ENCODE measurements at places on chromosomes 4 and X. TPM values are rescaled to one million over a fixed set of nuclear protein-coding genes. Genes with fewer than 3 reads are reported as not detected.

GRCh38 chrX:130296743-130297142 lies 28.0 kb upstream of the ZNF280C start:
- DNase-seq: no peak
- H3K4me3 ChIP-seq: no peak overlapping the region
- no peak overlapping the region for H3K27ac ChIP-seq
- H3K27me3 ChIP-seq: no peaks in the 10 kb centered on the region
- H3K36me3 ChIP-seq: no peaks in the 10 kb centered on the region

- H3K4me1 ChIP-seq: no peaks in the 10 kb centered on the region
- H3K27ac ChIP-seq: no peak overlapping the region
- no peak overlapping the region for H3K4me3 ChIP-seq
- no peaks in the 10 kb centered on the region for H3K36me3 ChIP-seq
Measured at GRCh38 chrX:49838374-49838773, 9.3 kb downstream of the PAGE4 start.

DNA sequence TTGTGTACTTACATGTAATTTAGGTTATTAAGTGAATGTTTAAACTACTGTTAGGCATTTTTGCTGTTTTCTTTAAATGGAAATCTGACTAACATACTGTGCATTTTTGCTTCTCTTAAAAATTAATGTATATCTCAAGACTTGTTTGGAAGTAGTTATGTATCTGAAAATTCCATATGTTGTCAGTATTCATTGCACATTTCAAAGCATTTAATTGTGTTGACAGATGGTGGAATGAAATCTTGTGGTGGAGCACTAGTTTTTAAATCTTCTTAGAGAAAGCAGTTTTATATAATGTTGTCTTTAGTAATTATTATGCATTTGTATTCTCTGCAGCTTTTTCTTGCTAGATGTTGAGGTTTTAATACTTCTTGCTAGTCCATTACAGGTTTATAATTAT lies 71.5 kb upstream of the MSANTD1 start:
- H3K4me3 ChIP-seq: no peak overlapping the region
- no peak overlapping the region for H3K27ac ChIP-seq
- H3K27me3 ChIP-seq: no peaks in the 10 kb centered on the region
- H3K4me1 ChIP-seq: no peaks in the 10 kb centered on the region
- H3K36me3 ChIP-seq: peaks cover 78% of the 10 kb centered on the region
- DNase-seq: no peak

DNA sequence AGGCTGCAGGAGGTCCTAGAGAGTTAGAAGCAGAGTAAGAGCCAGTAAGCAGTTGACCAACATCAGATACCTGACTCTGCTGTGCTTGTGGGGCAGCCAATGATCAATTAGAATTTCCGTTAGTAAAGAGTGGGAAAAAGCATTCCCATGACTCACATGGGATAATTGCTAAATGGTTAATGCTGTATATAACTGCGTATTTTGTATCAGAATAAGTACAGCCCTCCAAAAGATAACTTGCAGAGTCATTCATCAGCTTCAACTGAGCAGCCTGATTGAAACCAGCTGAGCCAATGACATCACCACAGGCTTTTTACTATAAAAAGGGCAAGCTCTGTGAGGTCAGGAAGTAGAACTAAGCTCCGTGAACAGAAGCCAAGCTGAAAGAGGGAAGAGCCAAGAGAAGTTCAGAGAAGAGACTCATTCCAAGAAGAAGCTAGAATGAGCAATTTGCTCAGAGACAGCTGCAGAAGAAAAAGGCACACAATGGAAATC lies 67.9 kb downstream of the PPP3CA start:
- H3K27me3 ChIP-seq: no peaks in the 10 kb centered on the region
- no peak overlapping the region for H3K27ac ChIP-seq
- DNase-seq: peak; percentile 68
- no peak overlapping the region for H3K4me3 ChIP-seq
- H3K36me3 ChIP-seq: no peaks in the 10 kb centered on the region

DNA sequence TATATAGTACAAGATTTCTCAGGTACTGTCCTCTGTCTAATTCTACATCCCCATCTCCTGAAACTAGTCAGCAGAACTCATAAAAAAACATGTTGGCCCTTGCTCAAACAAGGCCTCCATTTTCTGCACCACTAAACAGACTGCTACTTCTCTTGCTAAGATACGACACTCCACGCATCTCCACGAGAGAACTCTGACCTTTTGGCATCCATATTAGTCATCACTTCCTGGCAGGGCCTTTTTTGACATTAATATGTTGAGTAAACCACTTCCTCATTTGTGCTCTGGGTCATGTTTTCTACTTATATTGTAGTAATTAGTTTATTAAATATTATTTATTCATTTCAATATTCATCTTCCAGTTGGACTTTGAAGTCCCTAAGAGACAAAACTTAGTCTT lies 65.6 kb downstream of the DCAF8L1 start:
- H3K27ac ChIP-seq: no peak overlapping the region
- DNase-seq: no peak
- no peaks in the 10 kb centered on the region for H3K4me1 ChIP-seq
- H3K27me3 ChIP-seq: no peaks in the 10 kb centered on the region
- no peaks in the 10 kb centered on the region for H3K36me3 ChIP-seq
- H3K4me3 ChIP-seq: no peak overlapping the region

DNA sequence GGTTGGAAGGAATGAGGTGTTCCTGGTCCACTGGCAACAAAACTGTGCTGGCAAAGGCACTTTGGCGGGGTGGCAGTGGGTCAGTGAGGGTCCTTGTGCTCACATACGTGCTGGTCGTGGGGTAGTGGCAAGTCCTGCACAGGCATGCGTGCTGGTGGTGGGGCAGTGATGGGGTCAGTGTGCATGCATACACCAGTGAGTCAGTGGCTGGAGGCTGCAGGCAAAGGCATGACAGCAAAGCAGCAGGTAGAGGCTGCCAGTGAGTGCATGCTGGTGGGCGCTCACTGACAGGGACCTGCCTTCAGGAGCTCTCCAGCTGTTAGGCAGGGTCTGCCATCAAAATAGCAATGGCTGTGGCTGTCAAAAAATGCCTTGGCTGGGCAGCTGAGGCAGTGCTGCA lies 42.1 kb downstream of the TMPRSS11E start:
- H3K36me3 ChIP-seq: no peaks in the 10 kb centered on the region
- H3K4me3 ChIP-seq: no peak overlapping the region
- no peaks in the 10 kb centered on the region for H3K27me3 ChIP-seq
- H3K4me1 ChIP-seq: no peaks in the 10 kb centered on the region
- DNase-seq: no peak

GRCh38 chr4:25753239-25753638 lies 97.6 kb downstream of the SLC34A2 start:
- no peaks in the 10 kb centered on the region for H3K36me3 ChIP-seq
- H3K4me3 ChIP-seq: no peak overlapping the region
- H3K27me3 ChIP-seq: no peaks in the 10 kb centered on the region
- H3K27ac ChIP-seq: no peak overlapping the region

GRCh38 chrX:113980953-113981352 lies 602.9 kb upstream of the HTR2C start:
- no peak overlapping the region for H3K4me3 ChIP-seq
- no peaks in the 10 kb centered on the region for H3K27me3 ChIP-seq
- H3K4me1 ChIP-seq: no peaks in the 10 kb centered on the region
- H3K27ac ChIP-seq: no peak overlapping the region

GRCh38 chr4:84944947-84945346 lies 21.5 kb downstream of the WDFY3 start:
- DNase-seq: no peak
- H3K36me3 ChIP-seq: no peaks in the 10 kb centered on the region
- peaks cover 27% of the 10 kb centered on the region for H3K4me1 ChIP-seq
- H3K4me3 ChIP-seq: no peak overlapping the region
- H3K27me3 ChIP-seq: no peaks in the 10 kb centered on the region
- H3K27ac ChIP-seq: peak overlapping the region; percentile 50

DNA sequence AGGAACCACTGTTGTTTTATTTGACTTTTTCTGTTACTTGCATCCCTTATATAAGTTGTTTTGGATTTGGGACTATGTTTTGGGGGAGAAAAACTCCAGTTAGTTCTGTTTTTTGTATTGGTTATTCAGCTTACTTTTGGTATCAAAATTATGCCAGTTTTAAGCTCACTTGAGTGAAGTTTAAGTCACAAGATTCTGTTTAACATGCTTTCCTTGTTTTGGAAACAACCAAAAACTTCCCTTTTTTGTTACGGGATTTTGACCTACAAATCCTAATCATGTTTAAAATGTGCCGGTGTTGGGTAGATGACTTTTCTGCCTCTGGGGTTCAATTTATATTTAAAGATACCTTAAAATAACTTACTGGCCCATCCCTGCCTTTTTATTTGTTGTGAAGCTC lies 36.0 kb downstream of the CCNI start:
- no peak overlapping the region for H3K4me3 ChIP-seq
- H3K4me1 ChIP-seq: peaks cover 11% of the 10 kb centered on the region
- no peak for DNase-seq
- peaks cover 19% of the 10 kb centered on the region for H3K36me3 ChIP-seq
- no peaks in the 10 kb centered on the region for H3K27me3 ChIP-seq

DNA sequence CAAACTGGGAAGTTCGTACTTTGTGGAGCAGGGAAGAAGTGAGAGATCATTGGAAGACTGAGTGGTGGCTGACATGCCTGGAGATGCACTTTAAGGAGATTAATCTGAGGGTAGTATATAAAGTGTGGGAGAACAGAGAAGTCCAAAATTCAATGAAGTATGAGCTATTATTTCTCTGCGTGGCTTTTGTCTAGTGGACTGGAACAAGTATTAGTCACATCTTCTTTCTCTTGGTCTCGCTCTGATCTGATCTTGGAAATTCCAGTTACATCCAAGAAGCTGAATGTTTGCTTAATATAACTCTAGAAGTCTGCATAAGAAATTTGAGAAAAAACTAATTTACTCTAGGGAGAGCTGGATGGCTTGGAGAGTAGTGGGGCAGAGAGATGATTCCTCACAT lies 64.8 kb upstream of the NR0B1 start:
- H3K27me3 ChIP-seq: no peaks in the 10 kb centered on the region
- no peak overlapping the region for H3K4me3 ChIP-seq
- H3K4me1 ChIP-seq: no peaks in the 10 kb centered on the region
- H3K36me3 ChIP-seq: no peaks in the 10 kb centered on the region

- H3K27me3 ChIP-seq: no peaks in the 10 kb centered on the region
- H3K4me1 ChIP-seq: no peaks in the 10 kb centered on the region
- no peaks in the 10 kb centered on the region for H3K36me3 ChIP-seq
- no peak within 1 kb of the TSS for H3K4me3 ChIP-seq
Measured at GRCh38 chr4:115113506-115114106, at the start of gene NDST4. NDST4 (minus strand) TSS chr4:115113620; CDS start chr4:115077036, 36,584 bp downstream.

GRCh38 chrX:150165776-150166610 lies 197.1 kb upstream of the MAMLD1 start:
- no peaks in the 10 kb centered on the region for H3K36me3 ChIP-seq
- no peak for DNase-seq
- no peak overlapping the region for H3K27ac ChIP-seq

GRCh38 chr4:168483811-168484210 lies 3.5 kb upstream of the DDX60L start:
- no peaks in the 10 kb centered on the region for H3K36me3 ChIP-seq
- H3K27me3 ChIP-seq: no peaks in the 10 kb centered on the region
- DNase-seq: no peak
- no peak overlapping the region for H3K27ac ChIP-seq

DNA sequence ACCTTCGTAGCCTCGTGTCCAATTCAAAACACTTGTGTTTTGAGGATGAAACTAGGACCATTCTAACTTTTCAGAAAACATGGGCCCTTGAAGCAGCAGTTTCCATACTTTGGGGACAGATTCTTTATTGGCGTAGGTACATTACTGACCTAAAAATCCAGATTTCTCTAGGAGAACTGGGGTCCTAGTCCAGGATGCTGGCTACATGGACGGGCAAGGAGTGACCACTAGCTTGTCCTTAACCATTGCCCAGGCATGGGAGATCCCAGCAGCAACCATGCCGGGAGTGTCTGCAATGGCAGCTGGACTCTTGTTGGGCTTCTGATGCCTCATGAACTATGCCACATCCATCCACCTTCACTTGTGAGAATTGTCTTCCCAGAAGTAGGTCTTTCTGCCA lies 62.2 kb upstream of the WDR1 start:
- no peak for DNase-seq
- no peak overlapping the region for H3K27ac ChIP-seq
- H3K27me3 ChIP-seq: no peaks in the 10 kb centered on the region
- H3K36me3 ChIP-seq: no peaks in the 10 kb centered on the region
- H3K4me1 ChIP-seq: peaks cover 6% of the 10 kb centered on the region
- H3K4me3 ChIP-seq: no peak overlapping the region

DNA sequence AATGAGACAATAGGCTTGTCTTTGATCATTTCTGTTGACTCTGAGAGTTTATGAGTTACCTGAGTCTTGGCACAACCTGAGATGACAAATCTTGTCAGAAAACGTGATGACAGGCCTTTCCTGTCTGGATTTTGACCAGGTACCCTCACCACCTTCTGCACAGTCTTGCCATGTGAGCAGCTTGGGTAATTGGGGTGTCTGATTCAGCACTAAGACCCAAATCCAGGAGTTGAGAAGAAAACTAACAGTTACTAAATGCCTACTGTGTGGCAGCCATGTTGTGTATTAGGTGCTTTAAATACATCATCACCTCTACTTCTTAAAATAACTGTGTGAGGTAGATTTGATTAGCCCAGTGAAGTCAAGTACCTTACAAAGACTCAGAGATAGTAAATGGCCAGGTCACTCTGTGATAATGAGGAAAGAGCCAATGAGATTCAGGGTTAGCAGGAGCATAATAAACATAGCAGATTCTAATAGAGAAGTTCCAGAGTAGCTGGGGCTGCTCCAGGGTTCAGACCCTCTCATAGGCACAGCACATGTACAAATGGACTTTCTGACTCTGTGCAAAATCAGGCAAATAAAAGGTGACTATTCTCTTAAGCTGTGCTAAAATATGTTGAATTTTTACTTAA lies 2.8 kb downstream of the EREG start:
- no peaks in the 10 kb centered on the region for H3K27me3 ChIP-seq
- H3K4me1 ChIP-seq: no peaks in the 10 kb centered on the region
- no peak overlapping the region for H3K27ac ChIP-seq
- no peaks in the 10 kb centered on the region for H3K36me3 ChIP-seq
- H3K4me3 ChIP-seq: no peak overlapping the region

GRCh38 chrX:817759-818300 lies 187.2 kb downstream of the SHOX start:
- no peak overlapping the region for H3K4me3 ChIP-seq
- no peaks in the 10 kb centered on the region for H3K27me3 ChIP-seq
- no peak overlapping the region for H3K27ac ChIP-seq
- no peak for DNase-seq
- H3K36me3 ChIP-seq: no peaks in the 10 kb centered on the region

- H3K36me3 ChIP-seq: no peaks in the 10 kb centered on the region
Measured at GRCh38 chrX:40104630-40104984, 6.8 kb upstream of the BCOR start.

GRCh38 chr4:26576231-26576739 lies 7.6 kb upstream of the TBC1D19 start:
- no peaks in the 10 kb centered on the region for H3K4me1 ChIP-seq
- no peaks in the 10 kb centered on the region for H3K27me3 ChIP-seq
- no peaks in the 10 kb centered on the region for H3K36me3 ChIP-seq

Gene HSFX2
- total RNA-seq: not detected

Gene SYTL5
- not detected for total RNA-seq

Gene PPEF2
- not detected for total RNA-seq

Gene CYBB
- total RNA-seq: 19.7 TPM

Gene ZDHHC15
- 6.4 TPM for total RNA-seq

Gene CXCL5
- not detected for total RNA-seq

Gene SAGE1
- not detected for total RNA-seq

Gene OPN1MW3
- not detected for total RNA-seq

Gene ITM2A
- total RNA-seq: 20.4 TPM

Gene ANXA10
- total RNA-seq: not detected

Gene NUDT10
- not detected for total RNA-seq

Gene IL15
- total RNA-seq: 11.5 TPM

Gene CENPVL1
- not detected for total RNA-seq

Gene TBC1D8B
- 7.1 TPM for total RNA-seq

Gene GJB1
- total RNA-seq: not detected

Gene PLAC8
- 1.1 TPM for total RNA-seq

Gene INTS6L
- 11.9 TPM for total RNA-seq

Gene MSN
- total RNA-seq: 338 TPM

Gene PHEX
- total RNA-seq: 0.96 TPM

Gene ARFIP1
- total RNA-seq: 11.6 TPM
